ENCODE measurements at places on chromosomes 7 and 10.

- no peak for DNase-seq
These were observed 488 bp downstream of the ABCF2 start for GRCh38 chr7:151226560-151226874.

DNA sequence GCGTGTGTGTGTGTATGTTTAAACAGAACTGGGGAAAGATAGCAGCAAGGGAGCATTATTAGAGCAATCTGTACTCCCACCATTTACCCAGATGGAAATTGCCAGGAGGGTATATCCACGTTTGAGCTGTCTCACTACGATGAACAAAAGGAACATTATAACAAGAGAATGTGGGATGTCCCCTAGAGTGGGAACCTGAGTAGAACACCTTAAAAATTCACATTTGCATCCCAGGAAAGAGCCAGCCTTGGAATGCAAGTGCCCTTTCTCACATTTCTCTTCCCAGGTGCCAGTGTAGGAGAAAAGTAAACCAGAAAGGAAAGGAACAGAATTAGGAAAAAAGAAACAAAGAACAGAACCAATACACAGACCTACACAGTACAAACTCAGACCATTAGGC is 95.3 kb upstream of the PTPRZ1 start:
- DNase-seq: no peak

- DNase-seq: no peak
These were observed 60.1 kb downstream of the ERCC6 start for GRCh38 chr10:49478819-49479218.

DNA sequence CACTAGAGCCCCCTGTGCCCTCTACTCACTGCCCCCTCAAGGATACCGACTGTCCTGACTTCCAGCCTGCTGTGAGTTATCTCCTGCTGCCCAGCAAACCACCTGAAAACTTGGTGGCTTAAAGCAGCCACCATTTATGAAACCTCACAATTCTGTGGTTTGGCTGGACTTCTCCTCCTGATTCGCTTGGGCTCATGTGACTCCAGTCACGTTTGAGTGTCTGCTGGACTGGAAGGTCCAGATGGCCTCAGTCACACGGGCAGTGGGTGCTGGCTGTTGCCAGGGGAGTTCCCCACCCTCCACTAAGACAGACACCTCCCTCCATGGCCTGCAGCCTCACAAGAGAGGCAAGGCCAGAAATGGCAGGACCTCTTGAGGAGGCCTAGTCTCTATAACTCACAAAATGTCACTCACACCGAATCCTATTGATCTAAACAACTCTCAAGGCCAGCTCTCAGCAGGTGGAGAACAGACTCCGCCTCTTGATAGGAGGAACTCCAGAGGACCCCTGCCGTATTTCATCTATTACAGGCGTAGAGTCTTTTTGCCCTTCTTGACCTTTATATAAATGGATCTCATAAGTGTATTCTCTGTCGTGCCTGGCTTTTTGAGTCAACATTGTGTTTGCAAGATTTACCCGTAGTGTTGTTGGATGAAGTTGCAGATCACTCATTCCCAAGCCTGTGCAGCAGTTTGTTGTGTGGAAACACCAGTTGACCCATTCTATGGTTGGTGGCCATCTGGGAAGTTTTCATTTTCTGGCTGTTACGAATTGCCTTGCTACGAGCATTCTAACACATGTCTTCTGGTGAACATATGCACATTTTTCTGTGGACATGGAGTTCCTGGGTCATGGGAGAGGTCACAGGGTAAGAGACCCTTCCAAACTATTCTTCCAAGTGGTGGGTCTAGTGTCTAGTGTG is 48.3 kb downstream of the ZMIZ1 start:
- DNase-seq: no peak

- DNase-seq: no peak
These were observed 584.6 kb upstream of the POM121L12 start for GRCh38 chr7:52450816-52451215.

DNA sequence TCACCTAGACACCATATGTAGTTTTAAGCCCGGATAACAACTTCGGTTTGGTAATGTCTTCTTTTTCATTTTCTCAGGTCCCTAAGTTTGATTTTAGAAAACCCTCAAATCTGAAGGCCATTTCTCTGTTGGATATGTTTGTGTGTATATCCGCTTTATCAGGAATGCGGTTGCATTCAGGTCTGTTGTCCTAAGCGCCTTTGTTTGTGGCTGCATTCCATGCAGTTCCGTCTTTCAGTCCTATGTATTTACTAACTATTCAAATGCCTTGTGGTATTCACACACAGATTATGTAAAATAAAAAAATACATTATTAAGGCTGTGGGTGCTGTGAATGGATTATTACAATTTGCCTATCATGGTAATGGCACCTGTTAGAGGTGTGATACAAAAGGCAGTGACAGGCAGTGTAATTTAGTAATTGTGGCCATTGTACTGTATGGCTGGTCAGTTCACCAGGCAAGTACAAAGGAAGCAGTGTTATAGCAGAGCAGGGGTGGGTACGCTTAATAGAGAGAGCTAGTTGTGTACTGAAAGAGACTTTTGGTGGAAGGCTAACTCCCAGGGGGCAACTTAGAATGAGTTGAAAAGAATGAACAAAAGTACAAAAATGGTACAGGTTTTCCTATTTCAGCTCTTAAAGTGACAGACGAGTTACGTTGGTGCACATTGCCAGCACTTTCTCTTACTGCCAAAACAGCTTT is 136.4 kb downstream of the VTI1A start:
- DNase-seq: no peak

DNA sequence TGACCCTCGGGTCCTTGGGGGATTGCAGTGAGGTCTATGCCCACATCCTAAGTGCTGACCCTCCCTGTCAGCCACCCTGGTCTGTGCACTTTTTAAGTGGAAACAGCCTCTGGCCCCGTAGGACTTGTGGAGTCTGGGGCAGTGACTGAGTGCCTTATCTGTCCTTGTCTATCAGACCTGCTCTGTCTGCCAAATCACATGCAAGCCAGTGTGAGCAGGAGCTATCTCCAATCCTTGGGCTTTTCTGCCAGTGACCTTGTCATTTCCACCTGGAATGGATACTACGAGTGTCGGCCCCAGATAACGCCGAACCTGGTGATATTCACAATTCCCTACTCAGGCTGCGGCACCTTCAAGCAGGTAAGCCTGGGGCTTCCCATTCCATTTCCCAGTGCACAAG is 62.7 kb downstream of the C10orf120 start:
- no peak for DNase-seq

DNA sequence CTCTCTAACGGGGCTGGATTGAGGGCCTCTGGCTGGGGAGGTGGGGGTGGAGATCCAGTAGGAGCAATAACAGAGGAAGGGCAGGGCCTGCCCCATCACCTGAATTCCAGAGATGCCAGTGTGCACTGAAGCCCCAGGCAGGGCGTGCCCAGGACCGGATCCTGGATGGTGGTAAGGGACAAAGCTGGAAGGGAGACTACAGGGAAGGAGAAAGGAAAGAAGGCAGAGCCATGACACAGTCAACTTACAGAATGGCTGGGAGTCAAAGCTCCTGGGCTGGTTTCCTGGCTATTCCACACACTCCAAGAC is 666 bp downstream of the TMEM139 start:
- DNase-seq: no peak

GRCh38 chr10:112262546-112262945 is 20.7 kb upstream of the TECTB start:
- no peak for DNase-seq

GRCh38 chr10:67492317-67493019 is 203.5 kb downstream of the CTNNA3 start:
- no peak for DNase-seq

DNA sequence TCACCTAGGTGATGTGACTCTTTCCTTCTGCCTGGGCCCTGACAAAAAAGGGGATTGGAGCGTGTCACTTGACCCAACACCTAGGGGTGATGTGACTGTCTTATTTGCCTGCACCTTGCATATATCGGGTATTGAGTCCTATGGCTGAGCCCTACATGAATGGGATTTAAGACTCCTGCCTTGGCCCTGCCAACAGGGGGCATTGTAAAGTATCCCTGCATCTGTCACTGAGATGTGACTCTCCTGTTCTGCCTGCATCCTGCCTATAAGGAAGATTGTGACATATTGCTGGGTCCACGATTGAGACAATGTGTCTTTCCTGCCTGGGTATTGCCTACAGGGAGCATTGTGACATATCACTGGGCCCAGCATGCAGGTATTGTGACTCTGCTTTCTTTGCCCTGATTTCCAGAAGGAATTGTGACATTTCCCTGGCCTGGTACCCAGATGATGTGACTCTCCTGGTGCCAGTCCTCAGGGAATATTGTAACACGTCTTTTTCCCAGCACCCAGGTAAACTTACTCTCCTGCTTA is 14.2 kb upstream of the ZNF107 start:
- no peak for DNase-seq

DNA sequence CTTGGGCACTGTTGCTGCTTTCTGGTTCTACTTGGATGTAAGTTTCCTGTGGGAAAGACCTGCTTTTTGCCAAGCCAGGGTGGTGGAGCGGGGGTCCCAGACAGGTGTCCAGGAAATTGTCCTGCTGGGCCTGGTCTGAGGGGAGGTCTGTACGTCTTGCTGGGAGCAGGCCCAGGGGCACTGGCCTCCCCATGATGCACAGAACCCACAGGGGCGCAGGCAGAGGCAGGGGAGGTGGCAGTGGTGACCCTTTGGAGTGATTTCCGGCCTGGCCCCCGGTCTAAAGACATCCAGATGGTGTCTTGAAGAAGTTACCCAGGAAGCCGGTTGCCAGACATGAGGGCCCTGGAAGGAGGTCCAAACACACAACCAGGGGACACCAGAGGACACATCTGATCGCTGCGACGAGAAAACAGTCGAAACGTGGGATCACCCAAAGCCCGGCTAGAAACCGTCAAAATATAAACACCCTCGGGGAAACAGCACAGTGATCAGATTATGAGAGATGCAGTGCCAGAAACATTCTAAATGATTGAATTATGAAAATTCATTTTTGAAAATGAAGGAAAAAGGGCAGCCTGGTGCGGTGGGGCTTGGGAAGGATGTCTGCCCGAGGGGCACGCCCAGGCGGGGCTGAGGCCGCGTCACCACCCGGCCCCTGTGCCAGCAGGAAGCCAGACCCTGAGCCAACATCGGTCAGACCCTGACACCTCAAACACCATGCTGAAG is 59.6 kb downstream of the TMEM270 start:
- no peak for DNase-seq

- no peak for DNase-seq
These were observed 236.3 kb downstream of the KLF6 start for GRCh38 chr10:3548702-3549101.

GRCh38 chr10:30057894-30058556 is 1.4 kb downstream of the JCAD start:
- DNase-seq: no peak

DNA sequence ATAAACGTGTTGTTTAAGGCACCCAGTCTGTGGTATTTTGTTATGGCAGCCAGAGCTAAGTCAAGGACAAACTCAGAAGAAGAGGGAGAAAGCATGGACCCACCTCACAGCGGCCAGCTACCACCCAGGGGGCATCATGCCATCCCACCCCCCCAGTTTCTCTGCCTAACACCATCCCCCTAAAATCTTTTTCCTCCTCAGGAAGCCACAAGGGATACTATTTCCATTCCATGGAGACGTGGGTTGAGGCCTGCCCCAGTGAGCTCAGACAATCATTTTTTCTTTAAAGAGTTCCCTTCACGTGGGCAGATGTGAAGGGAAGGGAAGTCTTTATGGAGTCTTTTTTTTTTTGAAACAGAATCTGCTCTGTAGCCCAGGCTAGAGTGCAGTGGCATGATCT is 131.8 kb downstream of the FGFR2 start:
- no peak for DNase-seq

DNA sequence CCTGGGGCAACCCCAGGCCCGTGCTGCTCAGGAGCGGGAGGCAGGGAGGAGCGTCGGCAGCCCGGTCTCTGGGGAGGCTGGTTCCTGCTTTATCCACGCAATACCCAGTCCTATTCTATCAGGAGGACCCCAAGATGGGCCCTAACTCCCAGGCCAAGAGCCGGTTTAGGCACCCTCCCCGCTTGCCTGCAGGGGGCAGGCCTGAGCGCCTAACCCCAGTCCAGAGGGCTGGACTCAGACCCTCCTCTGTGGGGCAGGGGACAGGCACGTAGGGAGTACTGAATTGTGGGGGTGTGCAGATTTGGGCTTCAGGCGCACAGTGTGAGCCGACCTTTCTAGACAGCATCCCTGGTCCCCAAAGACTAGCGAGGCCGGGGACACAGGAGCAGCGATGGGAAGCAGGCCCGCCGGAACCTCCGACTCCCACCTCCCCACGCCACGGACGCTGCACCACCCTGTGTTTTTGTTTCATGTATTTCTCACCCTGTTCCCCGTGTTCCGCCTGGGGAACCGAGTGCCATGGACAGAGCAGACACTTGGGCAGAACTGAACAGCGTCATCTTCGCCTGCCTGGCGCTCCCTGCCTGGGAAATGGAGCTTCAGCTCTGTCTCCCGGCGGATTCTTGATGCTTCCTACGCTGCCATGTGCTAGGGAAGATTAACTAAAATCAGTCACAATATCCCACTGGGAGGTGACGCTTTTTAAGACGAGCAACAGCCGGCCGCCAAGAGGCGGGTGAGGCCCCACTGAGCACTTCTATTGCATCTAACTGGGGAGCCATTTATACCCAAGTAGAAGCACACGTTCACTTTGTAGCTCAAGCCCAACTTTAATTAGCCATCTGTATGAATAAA is 5.3 kb downstream of the NUDT1 start:
- DNase-seq: no peak

DNA sequence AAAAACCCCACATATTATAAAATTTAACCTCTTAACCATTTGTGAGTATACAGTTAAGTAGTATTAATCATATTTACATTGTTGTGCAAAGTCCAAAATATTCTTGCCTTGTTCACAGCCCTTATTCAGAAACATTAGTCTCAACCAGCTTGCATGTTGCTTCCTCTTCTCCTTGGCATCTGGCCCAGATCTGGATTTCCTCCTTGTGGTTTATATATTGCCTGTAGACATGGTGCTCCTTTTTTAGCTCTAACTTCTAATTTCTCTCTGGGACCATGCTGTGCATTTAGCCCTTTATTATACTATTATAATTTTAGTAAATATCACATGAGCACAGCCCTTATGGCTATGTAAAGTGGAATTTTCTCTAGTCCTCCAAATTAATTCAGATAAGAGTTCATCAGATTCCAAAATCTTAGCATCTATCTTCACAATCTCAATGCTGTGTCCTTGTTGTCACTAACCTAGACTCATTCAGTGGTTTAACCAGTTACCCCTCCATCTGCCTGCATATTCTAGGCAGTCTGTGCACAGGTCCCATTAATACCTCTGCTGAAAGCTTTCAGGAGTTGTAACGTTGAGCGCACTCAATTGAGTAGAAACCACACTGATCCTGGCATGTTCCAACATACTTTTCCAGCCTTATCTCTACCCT is 7.9 kb downstream of the CPED1 start:
- DNase-seq: no peak

DNA sequence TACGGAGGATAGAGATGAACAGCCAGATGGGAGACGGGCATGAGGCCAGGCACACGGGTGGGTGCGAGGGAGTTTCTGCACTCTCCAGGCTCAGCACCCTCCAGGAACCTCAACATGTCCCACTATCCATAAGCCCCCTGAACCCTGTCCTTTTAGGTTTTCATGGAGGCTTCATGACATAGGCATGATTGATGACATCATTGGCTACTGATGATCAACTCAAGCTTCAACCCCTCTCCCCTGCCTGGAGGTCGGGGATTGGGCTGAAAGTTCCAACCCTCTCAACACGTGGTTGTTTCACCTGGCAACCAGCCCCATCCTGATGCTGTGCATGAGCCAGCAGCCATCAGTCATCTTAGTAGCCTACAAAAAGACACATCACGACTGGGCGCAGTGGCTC is 360.7 kb upstream of the AUTS2 start:
- no peak for DNase-seq

GRCh38 chr10:86413046-86413728 is 46.6 kb upstream of the GRID1 start:
- no peak for DNase-seq

- no peak for DNase-seq
These were observed 172.8 kb upstream of the CDK1 start for GRCh38 chr10:60605476-60605875.

All from stimulated activated CD8-positive, alpha-beta memory T cell treated with anti-CD3 and anti-CD28 coated beads, Interleukin-4, amount 100 ng/mL, for 1 hour (primary cell).